ENCODE measurements at places on chromosomes 2 and 18. TPM values are rescaled to one million over a fixed set of nuclear protein-coding genes. Genes with fewer than 3 reads are reported as not detected.

DNA sequence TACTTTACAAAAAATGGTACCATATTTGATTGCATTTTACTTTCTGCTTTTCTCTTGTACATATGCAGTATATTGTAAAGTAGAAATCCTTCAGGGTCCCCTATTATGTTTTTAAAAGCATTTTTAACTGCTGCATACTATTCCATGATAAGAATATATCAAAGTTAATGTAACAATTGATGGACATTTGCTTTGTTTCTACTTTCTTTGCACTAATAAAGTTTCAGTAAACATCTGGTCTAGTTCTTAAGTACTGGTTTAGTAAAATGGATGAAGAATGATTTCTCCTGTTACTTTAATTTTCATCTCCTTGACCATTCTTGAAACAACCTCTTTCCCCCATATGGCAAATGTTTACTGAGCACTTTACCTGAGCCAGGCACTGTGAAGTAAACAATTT lies 1.7 kb downstream of the MRPS9 start:
- H3K4me1 ChIP-seq = no peaks in the 10 kb centered on the region
- peaks cover 13% of the 10 kb centered on the region for H3K36me3 ChIP-seq
- no peak overlapping the region for H3K27ac ChIP-seq
- H3K27me3 ChIP-seq = no peaks in the 10 kb centered on the region
- H3K4me3 ChIP-seq = no peak overlapping the region

GPBAR1 gene
- total RNA-seq = 0.25 TPM

DNA sequence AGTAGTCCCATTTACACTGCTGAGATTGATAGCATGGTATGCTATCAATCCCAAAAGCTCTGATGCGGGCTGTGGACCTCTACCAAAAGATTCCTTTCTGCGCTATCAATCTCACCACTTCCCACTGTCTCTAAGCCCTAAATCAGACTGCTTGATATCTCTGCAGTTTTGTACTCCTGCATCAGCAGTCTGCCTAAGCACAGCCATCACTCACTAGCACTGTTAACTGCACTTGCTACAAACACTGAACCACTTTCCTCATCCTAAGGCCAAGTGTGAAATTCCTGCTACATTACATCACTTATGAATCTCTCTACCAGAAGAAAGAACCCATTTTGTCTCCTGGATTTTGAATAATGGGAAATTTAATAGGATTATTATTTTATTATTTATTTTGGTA lies 237.0 kb downstream of the HNMT start:
- H3K27ac ChIP-seq = no peak overlapping the region
- no peaks in the 10 kb centered on the region for H3K36me3 ChIP-seq
- H3K27me3 ChIP-seq = no peaks in the 10 kb centered on the region
- DNase-seq = no peak
- H3K4me3 ChIP-seq = no peak overlapping the region
- no peaks in the 10 kb centered on the region for H3K4me1 ChIP-seq

ST6GAL2 gene
- 1.7 TPM for total RNA-seq

TMEM169 gene
- 8.2 TPM for total RNA-seq

- no peaks in the 10 kb centered on the region for H3K4me1 ChIP-seq
- no peak overlapping the region for H3K27ac ChIP-seq
- peaks cover 10% of the 10 kb centered on the region for H3K36me3 ChIP-seq
- H3K27me3 ChIP-seq = no peaks in the 10 kb centered on the region
- H3K4me3 ChIP-seq = no peak overlapping the region
Measured at GRCh38 chr2:206296128-206296527, 21.7 kb downstream of the ZDBF2 start.

SP5 gene
- total RNA-seq = 0.10 TPM

- no peak for DNase-seq
- H3K4me1 ChIP-seq = no peaks in the 10 kb centered on the region
- no peaks in the 10 kb centered on the region for H3K36me3 ChIP-seq
- no peak overlapping the region for H3K4me3 ChIP-seq
- no peaks in the 10 kb centered on the region for H3K27me3 ChIP-seq
Measured at GRCh38 chr2:47098953-47099352, 56.2 kb downstream of the STPG4 start.

- no peak overlapping the region for H3K27ac ChIP-seq
- H3K4me1 ChIP-seq = no peaks in the 10 kb centered on the region
Measured at GRCh38 chr2:102724016-102724490, 37.8 kb upstream of the TMEM182 start.

GRCh38 chr2:61109291-61109690 lies 43.6 kb downstream of the SANBR start:
- no peaks in the 10 kb centered on the region for H3K27me3 ChIP-seq
- DNase-seq = no peak
- H3K4me3 ChIP-seq = no peak overlapping the region

GRCh38 chr2:106070181-106070580 lies 123.9 kb downstream of the UXS1 start:
- no peak overlapping the region for H3K4me3 ChIP-seq
- H3K4me1 ChIP-seq = peaks cover 5% of the 10 kb centered on the region
- no peak overlapping the region for H3K27ac ChIP-seq
- no peak for DNase-seq
- H3K27me3 ChIP-seq = no peaks in the 10 kb centered on the region

DNA sequence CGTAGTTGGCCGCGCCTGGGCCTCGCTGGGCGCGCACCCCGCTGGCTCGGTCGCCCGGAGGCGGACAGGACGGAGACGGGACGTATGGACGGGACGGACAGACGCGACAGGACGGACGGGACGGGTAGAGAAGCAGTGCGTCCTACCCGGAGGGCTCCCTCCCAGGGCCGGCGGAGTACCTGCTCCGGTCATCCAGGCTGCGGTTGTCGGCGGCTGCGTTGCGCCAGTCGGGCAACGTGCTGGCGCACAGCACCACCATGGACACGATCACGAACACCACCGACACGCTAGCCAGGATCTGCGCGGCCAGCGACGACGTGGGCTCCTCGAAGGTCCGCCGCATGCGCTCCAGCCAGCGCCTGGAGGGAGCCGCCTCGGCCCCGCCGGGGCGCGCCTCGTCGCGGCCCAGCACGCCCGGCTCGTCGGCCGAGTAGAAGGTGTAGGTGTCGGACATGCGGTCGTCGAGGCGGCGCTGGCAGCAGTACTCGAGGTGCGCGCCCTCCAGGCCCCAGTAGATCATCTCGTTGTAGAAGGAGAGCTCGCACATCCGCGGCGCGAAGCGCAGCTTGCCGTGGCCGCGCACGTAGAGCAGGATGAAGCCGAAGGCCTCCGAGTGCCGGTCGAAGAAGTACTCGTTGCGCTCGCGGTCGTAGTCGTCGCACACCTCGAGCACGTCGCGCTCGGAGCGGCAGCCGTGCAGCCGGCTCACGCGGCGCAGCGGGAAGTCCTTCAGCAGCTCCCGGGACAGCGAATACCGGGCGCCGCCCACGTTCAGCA lies 903 bp downstream of the KCNG3 start:
- no peak for DNase-seq
- H3K27ac ChIP-seq = no peak overlapping the region
- H3K4me1 ChIP-seq = peaks cover 5% of the 10 kb centered on the region
- H3K36me3 ChIP-seq = no peaks in the 10 kb centered on the region
- H3K4me3 ChIP-seq = no peak overlapping the region

- H3K4me1 ChIP-seq = peaks cover 21% of the 10 kb centered on the region
- no peak overlapping the region for H3K27ac ChIP-seq
- no peak overlapping the region for H3K4me3 ChIP-seq
- no peaks in the 10 kb centered on the region for H3K27me3 ChIP-seq
- no peak for DNase-seq
Measured at GRCh38 chr2:105138643-105139042, 100.8 kb downstream of the MRPS9 start.

DNER gene
- total RNA-seq = 0.15 TPM

Data from SJCRH30 (cell line).